ENCODE measurements at places on chromosomes 1 and 21.
A peak's percentile ranks its signal among the peaks of the same experiment; 100 is the strongest.

- no peak for DNase-seq
Measured at GRCh38 chr1:198771563-198772153, 132.8 kb downstream of the PTPRC start.

GRCh38 chr1:92949937-92950817 lies 11.1 kb downstream of the DIPK1A start:
- DNase-seq: no peak

DNA sequence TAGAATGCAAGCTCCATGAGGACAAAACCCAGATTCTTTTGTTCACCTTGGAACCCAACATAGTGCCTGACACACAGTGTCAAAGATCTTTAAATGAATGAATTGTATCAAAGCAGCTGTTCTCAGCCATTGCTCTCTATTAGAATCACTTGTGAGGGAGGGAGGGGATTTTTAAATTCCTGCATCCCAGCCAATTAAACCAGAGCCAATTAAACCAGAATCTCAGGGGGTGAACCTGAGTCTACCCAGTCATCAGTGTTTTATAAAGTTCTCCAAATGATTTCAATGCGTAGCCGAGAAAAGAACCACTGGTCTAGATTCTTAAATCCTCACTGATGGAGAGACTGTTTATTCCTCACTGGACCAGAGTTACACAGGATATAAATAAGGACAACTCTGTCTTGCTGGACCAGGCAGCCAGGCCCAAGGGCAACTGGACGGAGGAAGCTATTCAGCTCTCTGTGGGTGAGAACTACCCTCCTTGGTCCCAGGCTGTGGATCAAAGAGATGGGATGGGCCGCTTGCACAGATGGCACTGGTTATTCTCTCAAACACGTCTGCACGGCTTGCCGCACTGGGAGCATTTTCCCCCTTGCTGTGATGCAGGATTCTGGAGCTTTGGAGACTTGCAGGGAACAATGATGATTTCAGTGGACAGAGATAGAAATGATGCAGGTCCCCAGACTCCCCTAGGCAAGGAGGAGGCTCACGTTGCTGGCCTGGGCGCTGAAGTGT lies 20.0 kb upstream of the CDCA8 start:
- DNase-seq: no peak

DNA sequence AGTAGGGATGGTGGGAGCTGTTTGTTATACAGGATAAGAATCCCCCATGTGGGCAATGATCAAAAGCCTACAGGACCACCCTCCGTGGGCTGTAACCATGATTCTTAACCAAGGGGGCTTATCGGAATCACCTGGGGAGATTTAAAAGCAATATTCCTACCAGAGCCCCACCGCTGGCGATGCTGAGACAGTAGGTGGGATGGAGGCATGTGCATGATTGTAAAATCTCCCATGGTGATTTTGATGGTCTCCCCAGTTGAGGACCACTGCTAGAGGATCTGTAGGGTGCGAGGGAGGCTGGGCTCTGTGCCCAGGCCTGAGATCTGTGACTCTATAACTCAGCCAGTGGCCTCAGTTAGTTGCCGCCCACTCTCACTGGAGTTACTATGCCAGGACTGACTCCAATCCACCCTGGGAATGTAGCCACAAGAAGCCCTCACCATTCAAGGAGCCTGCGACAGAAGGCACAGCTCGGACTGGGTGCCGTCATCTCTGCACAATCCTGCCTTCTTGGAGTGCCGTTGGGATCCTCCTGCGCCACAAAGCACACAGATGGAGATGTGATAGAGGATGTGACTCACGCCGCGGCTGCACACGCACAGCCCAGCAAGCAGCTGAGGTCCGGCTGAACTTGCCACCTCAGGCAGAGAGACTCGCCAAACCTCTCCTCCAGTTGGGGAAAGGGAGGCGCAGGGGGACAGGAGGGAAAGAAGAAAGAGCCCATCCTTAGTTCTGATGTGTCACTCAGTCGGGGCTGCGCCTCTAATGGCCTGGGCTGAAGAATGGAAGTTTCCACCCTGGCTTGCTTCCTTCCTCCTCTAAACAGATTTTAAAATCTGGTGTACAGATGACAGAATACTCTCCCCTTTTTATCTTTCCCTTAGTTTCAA lies 26.5 kb downstream of the AKNAD1 start:
- DNase-seq: no peak

- DNase-seq: no peak
Measured at GRCh38 chr1:219659684-219660083, 46.8 kb upstream of the ZC3H11B start.

- DNase-seq: peak; percentile 11
Measured at GRCh38 chr1:42930178-42931107, 28.2 kb downstream of the SLC2A1 start.

GRCh38 chr1:68163220-68163619 lies 69.1 kb downstream of the WLS start:
- DNase-seq: no peak

GRCh38 chr1:167923324-167924056 lies 9.6 kb upstream of the ADCY10 start:
- no peak for DNase-seq

DNA sequence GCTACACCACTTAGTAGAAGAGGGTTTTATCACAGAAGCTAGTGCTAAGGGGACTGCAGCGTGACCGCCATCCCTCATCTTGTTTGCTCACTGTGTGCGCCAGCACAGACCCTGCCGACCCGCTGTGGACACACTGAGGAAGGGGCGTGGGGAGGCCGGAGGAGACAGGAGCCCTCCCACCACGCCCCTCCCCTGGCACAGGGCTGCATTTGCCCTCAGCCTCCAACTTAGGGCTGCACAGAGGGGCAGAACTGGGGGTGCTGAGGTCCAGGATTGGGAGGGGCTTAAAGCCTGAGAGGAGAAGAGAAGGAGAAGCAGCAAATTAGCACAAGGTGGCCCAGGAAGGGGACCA lies 37.2 kb downstream of the RRP1 start:
- no peak for DNase-seq

GRCh38 chr21:24093032-24093431 lies 1514.2 kb downstream of the MRPL39 start:
- no peak for DNase-seq

GRCh38 chr1:115706587-115707425 lies 61.7 kb downstream of the CASQ2 start:
- DNase-seq: no peak

DNA sequence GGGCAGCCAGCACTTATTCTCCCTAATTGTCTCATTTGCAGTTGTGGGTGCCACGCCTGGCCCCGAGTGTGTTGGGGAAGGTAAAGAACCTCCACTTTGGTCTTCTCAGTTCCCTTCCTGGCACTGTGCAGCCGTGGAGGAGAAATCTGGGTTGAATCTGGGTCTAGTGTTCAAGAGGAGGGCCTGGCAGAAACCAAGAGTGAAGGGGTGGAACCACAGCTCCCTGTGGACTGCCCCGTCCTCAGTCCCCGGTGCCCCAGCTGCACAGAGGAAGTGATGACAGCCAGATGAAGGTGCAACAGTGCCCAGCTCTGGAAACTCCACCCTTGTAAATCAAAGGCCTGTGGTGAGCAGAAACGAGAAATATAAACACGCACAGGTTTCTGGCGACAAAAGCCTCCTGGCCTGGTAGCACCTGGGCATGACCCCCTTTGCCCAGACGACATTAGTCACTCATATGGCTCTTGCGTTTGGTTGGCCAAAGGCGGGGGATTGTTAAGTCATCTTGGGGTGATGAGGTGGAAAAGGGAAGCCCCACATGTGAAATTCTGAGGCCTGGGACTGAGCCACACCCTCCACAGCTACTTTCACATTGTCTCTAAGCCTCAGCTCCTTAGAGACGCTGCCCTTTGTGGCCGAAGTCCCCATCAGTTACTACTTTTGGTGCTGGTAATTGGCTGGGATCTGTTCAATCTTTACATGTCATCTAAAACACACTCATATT lies 4.2 kb upstream of the ECE1 start:
- no peak for DNase-seq

GRCh38 chr1:193498088-193498655 lies 311.8 kb upstream of the B3GALT2 start:
- DNase-seq: no peak

- no peak for DNase-seq
Measured at GRCh38 chr1:60427194-60427593, 353.6 kb upstream of the C1orf87 start.

- DNase-seq: no peak
Measured at GRCh38 chr1:169491845-169492281, 6.1 kb upstream of the SLC19A2 start.

GRCh38 chr1:103525114-103525606 lies 339 bp upstream of the RNPC3 start:
- no peak for DNase-seq

GRCh38 chr1:40925834-40926410 lies 53.6 kb upstream of the CTPS1 start:
- no peak for DNase-seq

DNA sequence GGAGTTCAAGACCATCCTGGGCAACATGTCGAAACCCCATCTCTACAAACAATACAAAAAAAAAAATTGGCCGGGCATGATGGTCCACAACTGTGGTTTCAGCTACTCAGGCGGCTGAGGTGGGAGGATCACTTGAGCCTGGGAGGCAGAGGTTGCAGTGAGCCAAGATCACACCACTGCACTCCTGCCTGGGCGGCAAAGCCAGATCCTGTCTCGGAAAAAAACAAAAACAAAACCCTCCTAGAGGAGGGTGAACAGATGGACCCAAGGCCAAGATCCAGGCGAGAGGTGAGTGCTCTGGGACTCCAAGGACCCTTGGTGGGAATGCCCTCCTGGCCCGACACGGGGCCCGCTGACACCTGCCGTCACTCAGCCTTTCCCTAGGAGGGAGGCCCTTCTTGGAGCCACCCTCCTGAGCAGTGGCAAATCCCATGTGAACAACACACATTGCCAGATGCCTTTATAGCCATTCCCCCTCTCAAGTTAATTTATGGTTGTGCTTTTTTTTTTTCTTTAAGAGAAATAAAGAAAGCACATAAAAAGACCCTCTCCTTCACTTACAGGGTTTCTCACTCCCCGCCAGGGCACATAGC lies 380 bp downstream of the TFF2 start:
- DNase-seq: no peak

- DNase-seq: peak; percentile 20
Measured at GRCh38 chr1:29387210-29387609, 150.9 kb downstream of the PTPRU start.

GRCh38 chr1:181131255-181131941 lies 42.9 kb downstream of the IER5 start:
- DNase-seq: no peak

DNA sequence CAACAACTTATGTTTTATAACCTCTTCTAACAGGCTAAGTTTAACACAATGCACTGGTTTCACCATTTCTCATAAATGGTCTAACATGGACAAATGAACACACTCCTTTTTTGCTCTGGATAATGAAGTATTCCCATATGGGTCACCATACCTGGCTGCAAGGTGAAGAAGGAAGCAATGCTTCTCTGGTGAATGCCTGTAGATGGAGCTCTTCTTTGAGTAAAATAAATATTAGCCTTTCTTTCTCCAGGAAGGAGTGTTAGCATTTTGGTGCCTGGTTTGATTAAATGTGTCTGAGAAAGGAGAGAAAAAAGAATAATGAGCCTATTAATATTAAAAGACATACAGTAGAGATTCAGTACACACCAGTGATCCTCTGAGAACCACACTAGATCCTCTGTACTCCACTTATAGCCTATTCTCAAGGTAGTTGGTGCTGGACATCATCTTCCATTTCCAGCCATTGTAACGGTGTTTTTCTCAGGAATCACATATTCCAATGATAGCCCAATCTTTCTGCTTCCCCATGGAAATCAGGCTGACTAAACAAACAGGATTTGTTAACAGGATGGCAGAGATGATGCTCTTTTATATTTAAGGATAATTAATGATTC lies 17.6 kb downstream of the MTFR1L start:
- no peak for DNase-seq

DNA sequence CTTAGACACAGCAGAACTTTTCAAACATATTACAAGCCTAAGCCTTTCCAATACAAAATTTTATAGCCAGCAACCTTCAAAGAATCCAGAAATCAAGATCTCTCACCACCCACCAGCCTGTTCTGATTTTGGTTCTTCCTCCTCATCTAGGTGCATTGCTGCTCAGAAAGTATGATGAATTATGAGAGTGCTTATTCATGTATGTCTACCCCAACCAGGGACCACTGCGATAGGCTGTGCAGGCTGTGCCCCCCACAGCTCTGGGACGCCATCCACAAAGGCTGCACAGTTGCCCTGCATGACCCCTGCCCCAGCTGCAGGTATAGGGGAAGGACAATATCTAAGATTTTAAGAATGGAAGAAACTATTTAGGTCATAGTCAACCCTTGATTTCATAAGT lies 55.4 kb downstream of the WDR64 start:
- no peak for DNase-seq

DNA sequence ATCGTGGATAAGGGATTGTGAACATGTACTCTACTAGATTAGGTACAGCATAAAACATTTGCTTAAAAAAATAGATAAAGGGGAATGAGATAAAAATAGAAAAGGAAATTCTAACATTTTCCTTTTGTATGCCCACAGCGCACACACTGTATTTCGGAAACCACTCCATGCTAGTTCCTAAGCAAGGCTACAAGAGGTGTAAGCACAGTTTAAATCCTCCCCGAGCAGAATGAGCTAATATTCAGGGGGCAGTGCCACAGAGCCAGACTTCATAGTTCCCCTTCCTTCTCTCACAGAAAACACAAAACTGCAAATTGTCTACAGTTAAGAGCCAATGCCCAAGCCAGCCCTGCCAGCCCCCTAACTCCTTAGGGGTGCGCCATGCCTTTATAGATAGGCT lies 159.4 kb downstream of the ZNF281 start:
- no peak for DNase-seq

DNA sequence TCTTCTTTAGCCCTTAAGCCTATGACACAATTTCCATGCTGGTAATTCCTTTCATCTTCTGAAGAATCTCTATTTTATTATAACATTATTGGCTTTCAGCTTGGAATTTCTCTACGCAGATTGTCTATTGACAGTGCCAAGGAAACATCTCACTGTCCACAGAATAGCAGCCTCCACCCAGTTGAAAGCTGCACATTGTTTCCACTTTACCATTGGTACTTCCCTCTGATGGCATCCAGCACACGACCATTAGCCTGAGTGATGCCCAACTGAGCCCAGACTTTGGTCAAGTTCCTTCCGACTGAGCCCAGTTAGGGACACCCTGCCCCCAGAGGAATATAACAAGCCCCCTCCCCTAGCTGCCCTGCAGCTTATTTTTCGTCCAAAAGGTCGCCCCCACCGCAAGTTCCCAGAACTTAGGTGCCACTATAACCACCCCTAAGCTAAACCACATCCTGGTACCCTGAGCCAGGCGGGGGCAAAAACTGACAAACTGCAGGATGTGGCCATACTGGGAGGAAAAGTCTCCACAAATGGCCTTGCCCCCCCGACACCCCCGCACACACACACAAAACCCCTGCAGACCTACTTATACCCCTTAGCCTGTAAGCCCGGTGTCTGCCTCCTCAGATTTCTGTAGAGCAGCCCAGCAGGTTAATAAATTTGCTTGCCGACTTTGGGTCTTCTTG lies 13.2 kb downstream of the GBP5 start:
- DNase-seq: no peak

DNA sequence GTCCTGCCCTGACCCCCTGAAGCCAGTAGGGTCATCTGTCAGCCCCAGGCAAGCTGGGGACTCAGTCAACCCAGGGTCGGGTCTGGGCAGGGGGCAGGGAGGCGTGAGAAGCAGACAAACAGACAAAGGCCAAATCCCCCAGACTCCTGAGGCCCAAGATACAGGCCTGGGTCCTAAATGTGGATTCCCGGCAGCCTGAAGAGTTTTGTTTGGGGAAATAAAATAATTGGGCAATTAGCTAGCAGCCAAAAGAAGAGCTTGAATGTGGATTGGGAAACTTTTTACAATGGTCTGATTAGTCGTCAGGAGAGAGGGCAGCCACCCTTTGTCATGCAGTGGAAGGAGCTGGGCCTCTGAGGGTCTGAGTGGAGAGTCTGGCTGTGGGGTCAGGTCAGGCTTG lies 4.5 kb upstream of the LEFTY2 start:
- no peak for DNase-seq

GRCh38 chr1:169102567-169102966 lies 3.9 kb upstream of the ATP1B1 start:
- no peak for DNase-seq
